ENCODE measurements at places on chromosomes 3 and 15.

GRCh38 chr3:67526246-67526645, 128.2 kb downstream of the SUCLG2 start:
- DNase-seq: no peak

DNA sequence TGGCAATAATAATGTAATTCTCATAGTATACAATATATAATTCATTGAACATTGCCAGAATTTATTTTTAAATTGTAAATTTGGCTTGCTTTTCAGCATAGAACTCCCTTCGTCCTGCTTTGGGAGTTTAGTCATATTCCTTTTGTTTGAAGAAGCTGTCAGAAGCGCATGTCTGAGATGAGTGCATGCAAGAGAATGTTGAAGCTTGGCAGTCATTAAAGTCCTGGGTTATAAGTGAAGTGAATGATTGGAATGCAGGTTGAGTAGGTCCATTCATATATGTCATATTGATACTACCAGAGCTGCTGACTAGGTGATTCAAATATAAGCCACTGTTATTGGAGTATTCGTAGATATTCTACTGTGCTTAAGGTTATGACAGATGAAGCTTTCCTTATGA, 243.6 kb upstream of the MDFIC2 start:
- no peak for DNase-seq

DNA sequence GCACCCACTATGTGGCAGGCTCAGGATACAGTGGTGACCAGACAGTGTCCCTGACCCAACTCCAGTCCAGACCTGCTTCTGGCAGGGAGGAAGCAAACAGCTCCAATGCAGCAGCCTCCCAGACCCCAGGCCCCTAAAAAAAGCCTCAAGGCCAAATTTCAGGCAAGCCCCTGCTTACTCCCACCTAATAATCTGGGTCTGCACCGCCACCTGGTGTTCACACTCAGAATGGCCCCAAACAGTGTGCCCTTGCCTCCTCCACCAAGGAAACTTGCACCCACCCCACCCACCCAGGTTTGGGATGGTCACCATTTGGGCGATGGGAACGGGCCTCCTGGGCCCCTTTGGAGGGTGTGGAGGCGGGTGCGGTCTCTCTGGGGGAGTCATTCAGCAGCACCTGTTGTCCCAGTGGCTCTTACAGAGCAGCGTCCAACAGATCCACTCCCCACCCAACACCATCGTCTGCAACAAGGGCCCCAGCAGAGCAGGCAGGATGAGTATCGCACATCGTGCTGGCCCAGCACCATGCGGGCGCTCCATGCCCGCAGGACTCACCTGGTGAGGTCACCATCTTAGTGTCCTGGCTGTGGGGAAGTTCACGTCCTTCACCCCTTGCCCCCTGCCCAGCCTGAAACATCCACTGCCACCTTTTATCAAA, 17.3 kb downstream of the C3orf18 start:
- DNase-seq: peak; percentile 78

GRCh38 chr3:156655819-156656550, 18.4 kb upstream of the TIPARP start:
- no peak for DNase-seq

- DNase-seq: no peak
These were observed 25.0 kb upstream of the ATP1B3 start for GRCh38 chr3:141851411-141851810.

DNA sequence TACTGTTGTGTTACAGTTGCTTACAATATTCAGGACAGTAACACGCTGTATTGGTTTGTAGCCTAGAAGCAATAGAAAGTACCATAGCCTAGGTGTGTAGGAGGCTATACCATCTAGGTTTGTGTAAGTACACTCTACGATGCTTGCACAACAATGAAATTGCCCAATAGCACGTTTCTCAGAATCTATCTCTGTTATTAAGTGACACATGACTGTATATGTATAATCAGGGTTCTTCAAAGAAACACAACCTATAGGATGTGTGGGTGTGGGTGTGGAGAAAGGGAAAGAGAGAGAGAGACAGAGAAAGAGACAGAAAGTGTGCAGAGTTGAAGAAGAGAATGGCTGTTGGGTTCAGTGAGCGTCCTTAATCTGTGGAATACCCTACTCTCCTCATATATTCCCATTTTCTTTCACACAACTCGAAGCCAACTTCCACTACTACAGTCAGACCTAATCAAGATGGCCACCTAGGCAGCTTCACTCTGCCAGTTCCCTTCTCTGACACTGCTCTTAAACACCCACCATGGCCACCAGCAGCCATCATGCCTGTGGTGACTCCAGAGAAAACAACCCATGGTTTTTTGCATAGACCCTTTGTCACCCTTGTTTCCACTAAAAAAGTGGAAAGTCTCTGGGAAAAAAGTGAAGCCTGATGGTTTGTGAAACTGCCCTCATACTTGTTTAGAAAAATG, 5.8 kb upstream of the PPP4R2 start:
- peak; percentile 40 for DNase-seq

DNA sequence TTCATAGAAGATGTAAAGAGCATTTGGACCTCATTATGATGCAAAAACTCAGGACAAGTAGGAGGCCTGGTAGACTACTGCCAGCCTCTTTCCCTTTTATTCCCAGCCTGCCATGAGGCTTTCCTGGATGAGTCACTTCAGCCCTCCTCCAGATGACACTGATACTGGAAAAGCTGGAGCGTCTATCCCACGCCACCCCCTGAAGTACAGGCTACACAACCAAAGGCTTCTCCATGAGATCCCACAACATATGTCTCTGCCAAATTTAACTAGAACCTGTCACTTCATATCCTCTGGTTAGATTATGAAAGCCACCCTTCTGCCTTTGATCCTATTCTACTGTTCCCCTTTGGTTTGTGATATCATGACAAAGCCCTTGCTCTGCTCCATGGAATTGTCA, 56.1 kb upstream of the CPNE4 start:
- no peak for DNase-seq

GRCh38 chr15:68047826-68048225, 6.3 kb upstream of the PIAS1 start:
- DNase-seq: no peak

GRCh38 chr3:149902498-149903139, 68.1 kb downstream of the PFN2 start:
- DNase-seq: peak; percentile 55

DNA sequence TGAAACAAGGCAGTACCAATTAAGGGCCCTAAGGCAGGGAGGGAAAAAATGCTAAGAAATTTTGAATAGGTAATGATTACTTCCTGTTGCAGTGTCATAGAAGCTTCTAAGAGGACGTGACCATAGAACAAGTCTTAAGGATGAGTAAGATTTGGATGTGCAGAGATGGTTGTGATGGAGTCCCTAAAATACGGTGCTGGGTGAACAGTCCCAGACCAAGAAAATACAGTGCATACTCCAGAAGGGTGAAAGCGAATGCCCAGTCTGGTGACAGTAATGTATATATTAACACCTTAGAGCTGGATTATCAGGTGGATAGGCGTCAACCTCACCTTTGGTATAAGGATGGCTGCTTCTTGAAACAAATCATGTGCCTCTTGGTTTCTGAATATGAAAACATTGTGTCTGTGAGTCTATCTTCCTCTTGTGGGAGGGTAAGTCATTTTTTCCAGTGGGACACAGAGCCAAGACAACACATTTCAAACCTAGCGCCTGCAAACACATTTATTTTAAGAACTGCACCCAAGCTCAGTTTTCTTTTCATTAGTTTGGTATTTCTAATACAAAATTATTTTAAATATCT, 101.2 kb upstream of the TP63 start:
- DNase-seq: no peak

DNA sequence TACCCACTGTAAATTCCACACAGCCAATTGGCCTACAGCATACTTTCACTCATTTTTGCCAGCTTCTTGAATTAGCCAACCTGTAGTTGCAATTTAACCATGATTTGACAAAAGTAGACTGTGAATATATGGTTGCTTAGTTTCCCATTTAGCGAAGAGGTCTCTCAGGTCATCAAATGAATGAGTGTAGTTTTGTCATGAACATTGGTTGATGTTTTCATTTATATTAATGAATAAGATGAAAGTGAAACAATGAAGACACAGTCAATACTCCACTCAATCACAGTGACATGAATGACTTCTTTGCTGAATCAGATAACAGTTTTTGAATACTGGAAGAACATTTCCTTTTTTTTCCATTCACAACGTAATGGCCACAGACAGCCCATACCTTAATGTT, 15.3 kb upstream of the FAM3D start:
- DNase-seq: no peak

DNA sequence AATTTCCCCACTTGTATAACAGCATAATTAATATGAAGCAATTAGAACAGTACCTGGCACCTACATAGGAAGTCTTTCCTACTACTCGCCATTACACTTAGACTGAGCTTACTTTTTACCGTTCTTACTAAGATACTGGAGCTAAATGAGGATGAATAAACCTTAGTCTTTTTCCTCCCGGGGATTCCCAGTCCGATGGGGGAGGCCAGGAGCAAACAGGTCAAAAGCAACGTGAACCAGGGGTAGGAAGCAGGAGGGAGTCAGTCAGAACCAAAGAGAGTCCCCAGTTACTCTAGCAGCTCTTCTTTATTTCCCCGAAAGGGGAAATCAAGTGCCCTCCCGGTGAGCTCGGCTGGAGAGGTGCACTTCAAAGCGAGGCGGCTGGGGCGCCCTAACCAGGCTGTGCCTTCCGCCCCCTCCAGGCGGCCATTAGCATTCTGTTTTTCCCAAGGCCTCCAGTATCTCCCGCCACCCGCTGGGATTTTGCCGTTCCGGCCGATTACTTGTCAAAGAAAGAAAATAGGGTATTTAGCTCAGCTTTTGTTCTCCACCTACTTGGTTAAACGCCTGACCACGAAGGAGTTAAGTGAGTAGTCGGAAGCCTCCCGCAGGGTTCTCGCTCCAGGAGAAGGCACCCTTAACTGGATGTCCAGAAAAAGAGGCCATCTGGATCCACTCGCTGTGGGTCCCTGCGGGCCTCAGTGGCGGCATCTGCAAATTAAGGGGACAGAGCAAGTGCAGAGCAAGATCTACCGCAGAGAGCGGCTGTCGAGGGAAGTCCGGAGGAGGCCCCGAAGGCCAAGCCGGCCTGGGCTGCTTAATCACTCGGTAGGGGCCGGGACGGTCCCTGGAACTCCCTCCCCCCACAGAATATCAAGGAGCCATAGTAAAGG, 6.3 kb upstream of the EOMES start:
- DNase-seq: no peak

DNA sequence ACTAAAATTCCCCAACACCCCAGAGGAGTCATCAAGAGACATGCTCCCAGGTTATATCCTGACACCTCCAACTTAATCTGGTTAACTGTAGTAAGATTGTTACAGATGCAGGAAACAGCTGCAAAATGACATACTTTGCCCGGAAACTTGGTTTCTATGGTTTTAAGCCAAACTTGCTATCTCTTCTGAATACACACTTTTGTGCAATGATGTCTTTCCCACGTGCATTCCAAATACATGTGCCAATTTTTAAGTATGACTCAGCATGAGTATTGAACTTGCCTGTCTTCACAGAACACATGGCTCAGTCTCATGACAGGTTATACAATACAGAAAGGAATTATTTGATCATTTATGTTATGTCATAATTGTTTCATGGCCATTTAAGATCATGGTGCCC, 207.0 kb upstream of the DCBLD2 start:
- no peak for DNase-seq

GRCh38 chr3:121834157-121834670, 646 bp downstream of the IQCB1 start:
- DNase-seq: peak; percentile 24

- no peak for DNase-seq
These were observed 35.2 kb downstream of the BDH1 start for GRCh38 chr3:197520311-197521276.

GRCh38 chr3:132659000-132659364, 627 bp downstream of the ACAD11 start:
- DNase-seq: no peak

DNA sequence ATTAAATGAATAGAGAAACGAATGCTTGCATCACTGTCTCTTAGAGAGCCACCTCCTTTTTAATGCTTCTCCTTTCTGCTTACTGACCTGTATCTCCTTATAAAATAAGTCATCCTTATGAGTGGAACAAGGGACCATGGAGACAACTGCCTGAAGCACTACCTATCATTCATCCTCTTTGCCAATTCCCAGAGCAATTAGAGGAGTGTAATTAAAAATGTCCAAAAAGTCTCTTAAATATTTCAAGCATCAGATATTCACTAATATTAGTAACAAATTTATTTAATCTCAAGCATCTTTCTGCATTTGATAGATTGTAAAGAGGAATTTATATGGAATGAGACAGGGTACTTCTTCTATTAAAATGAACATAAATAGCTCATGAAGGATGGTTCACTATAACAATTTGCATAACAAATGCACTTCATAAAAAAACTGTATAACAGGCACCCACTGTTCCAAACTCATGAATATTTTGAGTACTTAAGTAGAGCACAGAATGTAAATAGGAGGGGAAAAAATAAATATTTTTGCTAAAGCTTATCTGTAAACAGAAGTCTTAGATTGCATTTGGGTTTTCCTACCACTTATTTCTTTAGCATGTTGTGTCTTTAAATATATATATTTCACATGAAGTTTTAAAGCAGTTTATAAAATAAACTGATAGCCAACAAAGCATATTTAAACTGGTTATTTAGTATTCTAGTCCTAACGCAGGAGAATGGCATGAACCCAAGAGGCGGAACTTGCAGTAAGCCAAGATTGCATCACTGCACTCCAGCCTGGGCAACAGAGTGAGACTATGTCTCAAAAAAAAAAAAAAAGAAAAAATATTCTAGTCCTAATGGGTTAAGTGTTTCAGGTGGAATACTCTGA, 269.3 kb downstream of the TBL1XR1 start:
- DNase-seq: no peak

DNA sequence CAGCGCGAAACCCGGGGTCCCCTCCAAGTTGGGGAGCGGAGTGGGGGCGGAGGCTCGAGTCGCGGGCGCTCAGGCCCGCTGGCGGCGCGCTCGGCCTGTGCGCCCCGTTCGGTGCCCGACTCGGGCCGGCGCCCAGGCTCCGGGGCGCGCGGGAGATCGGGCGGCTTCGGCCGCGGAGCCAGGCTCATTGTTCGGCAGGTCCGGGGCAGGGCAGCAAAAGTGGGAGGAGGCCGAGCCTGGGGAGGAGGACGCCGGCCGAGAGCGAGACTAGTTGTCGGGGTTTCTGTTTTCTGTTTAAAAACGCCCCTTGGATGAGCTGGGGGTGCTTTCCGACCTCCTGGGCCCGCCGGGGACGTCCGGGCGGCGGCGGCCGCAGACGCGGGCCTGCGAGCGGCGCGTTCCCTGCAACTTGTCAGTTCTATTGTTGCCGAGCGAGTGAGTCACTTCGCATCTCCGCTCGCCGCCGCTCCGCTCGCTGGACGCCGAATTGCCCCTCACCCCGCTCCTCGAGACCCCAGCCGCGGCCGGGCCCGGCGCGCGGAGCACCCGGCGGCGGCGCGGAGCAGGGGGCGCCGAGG, 676 bp downstream of the TCF12 start:
- DNase-seq: peak; percentile 73

Data from hematopoietic multipotent progenitor cell treated with erythropoietin and hydrocortisone succinate and interleukin-3 and kit ligand, for 4 days (in vitro differentiated cells).